HepG2 (cell line): ENCODE measurements at places on chromosomes 2 and 18. TPM values are rescaled to one million over a fixed set of nuclear protein-coding genes. Genes with fewer than 3 reads are reported as not detected.

The SAG gene
- not detected in 2 replicates for total RNA-seq

The EDAR gene
- total RNA-seq, result not detected in 2 replicates

The DSC3 gene
- total RNA-seq, result 0.21 and 0.38 TPM in 2 replicates

The KIF5C gene
- total RNA-seq, result 0.15 TPM in 2 replicates

The TXNDC2 gene
- total RNA-seq, result not detected in 2 replicates

The PRSS56 gene
- not detected in 2 replicates for total RNA-seq

The NOSTRIN gene
- total RNA-seq, result 0.22 TPM in 1 of 2 replicates, not detected in the other

The CFAP65 gene
- not detected in 2 replicates for total RNA-seq

The HOXD11 gene
- total RNA-seq, result not detected in 2 replicates

The HADHA gene
- total RNA-seq, result 270 and 385 TPM in 2 replicates

The GCG gene
- not detected in 2 replicates for total RNA-seq

The PLCD4 gene
- total RNA-seq, result not detected in 2 replicates

The CFAP221 gene
- total RNA-seq, result not detected in 2 replicates

The CROCC2 gene
- not detected in 2 replicates for total RNA-seq

The CERKL gene
- not detected in 2 replicates for total RNA-seq

The GRB14 gene
- total RNA-seq, result 3.8 and 5.8 TPM in 2 replicates

The TMEM198 gene
- total RNA-seq, result 11.6 and 17.3 TPM in 2 replicates

The TCF23 gene
- 0.02 and 0.04 TPM in 2 replicates for total RNA-seq

The FOXD4L1 gene
- 0.14 and 0.29 TPM in 2 replicates for total RNA-seq

The ZFAND2B gene
- total RNA-seq, result 39.4 and 53.3 TPM in 2 replicates

The POMC gene
- not detected in 2 replicates for total RNA-seq
